ENCODE measurements at places on chromosomes 7 and 10.

- DNase-seq, result no peak
Measured at GRCh38 chr7:14478834-14479510, 423.6 kb downstream of the DGKB start.

GRCh38 chr10:114041166-114041565 is 2.5 kb upstream of the ADRB1 start:
- DNase-seq, result no peak

- DNase-seq, result peak; percentile 62
Measured at GRCh38 chr10:6072215-6072934, 10.2 kb upstream of the IL2RA start.

DNA sequence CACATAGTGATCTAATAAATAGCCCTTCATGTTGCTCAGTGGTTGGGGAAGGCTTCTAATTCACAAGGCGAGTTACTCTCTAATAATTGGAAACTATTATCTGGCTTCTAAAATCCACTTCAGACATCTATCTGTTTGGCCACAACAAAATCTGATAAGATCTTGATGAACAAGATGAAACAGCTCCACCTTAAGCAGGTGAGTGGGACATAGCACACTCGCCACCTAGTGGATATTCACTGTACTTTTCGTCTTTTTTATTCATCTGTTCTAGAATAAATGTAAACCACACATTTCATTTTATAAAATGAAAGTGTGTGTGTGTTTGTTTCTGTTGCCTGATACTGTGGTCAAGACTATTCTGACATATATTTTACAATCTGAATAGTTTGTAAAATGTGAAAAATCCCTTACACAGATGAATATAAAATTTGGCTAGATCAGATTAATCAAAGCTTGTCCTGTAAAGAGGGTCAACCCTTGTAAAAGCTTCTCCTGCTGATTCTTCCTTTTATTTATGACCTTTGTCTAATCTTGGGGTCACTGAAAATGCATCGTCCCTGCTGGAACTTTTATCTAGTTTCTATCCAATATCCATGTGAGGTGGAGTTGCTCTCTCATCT is 26.5 kb upstream of the CNTNAP2 start:
- peak; percentile 54 for DNase-seq

GRCh38 chr10:51759896-51760534 is 60.6 kb upstream of the CSTF2T start:
- no peak for DNase-seq
